ENCODE measurements at places on chromosomes 2 and 18. TPM values are rescaled to one million over a fixed set of nuclear protein-coding genes. Genes with fewer than 3 reads are reported as not detected.

The L3MBTL4 gene
- 13.1 TPM for total RNA-seq

The MAP3K2 gene
- 58.8 TPM for total RNA-seq

The IL36RN gene
- not detected for total RNA-seq

The BMP10 gene
- total RNA-seq = not detected

The ABCG8 gene
- 0.31 TPM for total RNA-seq

The CXCR2 gene
- total RNA-seq = not detected

The FBXO41 gene
- 28.8 TPM for total RNA-seq

The CXCR1 gene
- 0.31 TPM for total RNA-seq

The ZNF516 gene
- 21.9 TPM for total RNA-seq

The EMX1 gene
- total RNA-seq = 27.9 TPM

The PLCD4 gene
- 2.2 TPM for total RNA-seq

The IHH gene
- not detected for total RNA-seq

The SRSF7 gene
- total RNA-seq = 122 TPM

The TRIP12 gene
- 300 TPM for total RNA-seq

The NDC80 gene
- 8.8 TPM for total RNA-seq

The NEDD4L gene
- 434 TPM for total RNA-seq

The ALK gene
- 2.5 TPM for total RNA-seq

The ANKRD36B gene
- total RNA-seq = 604 TPM

The ASB1 gene
- total RNA-seq = 24.1 TPM

The CRYGC gene
- not detected for total RNA-seq

The PDE6D gene
- total RNA-seq = 45.4 TPM

The CD207 gene
- total RNA-seq = not detected

The CABLES1 gene
- total RNA-seq = 4.7 TPM

The OLA1 gene
- total RNA-seq = 79.2 TPM

The HNMT gene
- total RNA-seq = 54.1 TPM

The CRYGD gene
- total RNA-seq = not detected

The CBLN2 gene
- 43.8 TPM for total RNA-seq

The C2orf76 gene
- total RNA-seq = 8.8 TPM

The TTLL4 gene
- 21.9 TPM for total RNA-seq

The RBKS gene
- 2.5 TPM for total RNA-seq

The RFX8 gene
- total RNA-seq = not detected

The CCT7 gene
- 155 TPM for total RNA-seq

The APOB gene
- 0.94 TPM for total RNA-seq

The NFATC1 gene
- 0.94 TPM for total RNA-seq

The CCL20 gene
- not detected for total RNA-seq

The ROCK2 gene
- 91.4 TPM for total RNA-seq

The SERPINB13 gene
- total RNA-seq = not detected

Data from parietal lobe (tissue), 2 donors.